A549 treated with AZD2906 at 1 μM for 4 hours (cell line): ENCODE measurements at places on chromosomes 2 and 18. TPM values are rescaled to one million over a fixed set of nuclear protein-coding genes. Genes with fewer than 3 reads are reported as not detected.

The CRYGD gene
- total RNA-seq: not detected in 5 replicates

The FAM117B gene
- total RNA-seq: 1.4 to 2.6 TPM (median 1.8 TPM) in 5 replicates

The HNMT gene
- 0.35 to 1.9 TPM (median 0.51 TPM) in 5 replicates for total RNA-seq

The OSBPL6 gene
- total RNA-seq: 5.8 to 7.4 TPM (median 6.1 TPM) in 5 replicates
